ENCODE measurements at places on chromosomes 6 and 20.

DNA sequence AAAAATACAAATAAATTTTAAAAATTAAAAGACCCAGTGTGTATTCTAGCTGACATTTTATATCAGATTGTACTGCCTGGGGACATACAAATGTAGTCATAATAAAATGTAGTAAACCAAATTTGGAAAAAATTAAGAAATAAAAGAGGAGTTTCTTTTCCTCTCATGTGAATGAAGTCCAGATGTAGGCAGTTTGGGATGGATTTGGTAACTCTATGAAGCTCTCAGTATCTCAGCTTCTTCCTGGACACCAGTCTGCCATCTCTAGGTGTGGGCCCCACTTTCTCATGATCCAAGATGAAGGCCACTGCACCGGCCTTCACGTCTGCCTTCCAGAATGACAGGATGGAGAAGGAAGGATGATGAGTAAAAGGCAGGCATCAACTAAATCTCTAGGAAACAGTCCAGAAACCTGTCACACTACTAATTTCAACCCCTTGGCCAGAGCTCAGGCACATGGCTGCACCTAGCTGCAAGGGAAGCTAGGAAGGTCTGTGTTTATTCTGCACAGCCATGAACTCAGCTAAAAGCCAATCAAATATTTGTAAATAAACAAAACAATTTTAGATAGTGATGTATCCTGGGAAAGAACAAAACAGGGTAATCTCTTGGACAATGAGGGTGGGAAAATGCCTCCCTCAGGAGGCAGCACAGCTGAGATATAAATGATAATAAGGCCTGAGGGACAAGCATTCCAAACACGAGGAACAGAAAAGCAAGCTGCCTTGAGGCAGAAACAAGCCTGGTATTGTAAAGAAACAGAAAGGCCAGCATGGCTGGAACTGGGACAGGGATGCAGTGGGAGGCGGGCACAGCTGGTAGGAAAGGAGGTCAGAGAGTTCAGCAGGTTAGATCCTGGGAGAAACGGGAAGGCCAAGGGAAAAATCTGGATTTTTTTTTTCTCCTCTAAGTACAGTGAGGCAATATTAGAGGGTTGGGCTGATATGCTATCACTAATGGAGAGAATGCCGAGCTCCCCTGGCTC lies 88.5 kb upstream of the PTPN1 start:
- DNase-seq: no peak

GRCh38 chr6:24980507-24981385 lies 45.0 kb upstream of the RIPOR2 start:
- no peak for DNase-seq

DNA sequence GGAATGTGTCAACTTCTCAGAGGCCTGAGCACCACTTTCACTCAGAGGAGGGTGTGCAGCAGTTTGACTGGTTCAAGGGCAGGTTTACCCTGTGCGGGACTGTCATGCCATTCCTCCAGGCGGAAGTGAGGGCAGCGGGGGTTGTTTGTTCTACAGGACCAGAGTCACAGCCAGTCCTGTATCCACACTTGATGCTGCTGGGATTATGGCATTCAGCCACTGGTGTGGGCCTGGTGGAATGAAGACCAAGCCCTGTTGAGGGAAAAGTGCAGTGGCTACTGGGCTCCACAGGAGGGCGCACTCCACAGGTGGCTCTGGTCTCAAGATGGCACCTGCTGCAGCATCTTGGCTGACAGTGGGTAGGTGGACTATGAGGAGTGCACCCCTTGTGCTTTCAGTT lies 14.8 kb downstream of the SEMG2 start:
- no peak for DNase-seq

DNA sequence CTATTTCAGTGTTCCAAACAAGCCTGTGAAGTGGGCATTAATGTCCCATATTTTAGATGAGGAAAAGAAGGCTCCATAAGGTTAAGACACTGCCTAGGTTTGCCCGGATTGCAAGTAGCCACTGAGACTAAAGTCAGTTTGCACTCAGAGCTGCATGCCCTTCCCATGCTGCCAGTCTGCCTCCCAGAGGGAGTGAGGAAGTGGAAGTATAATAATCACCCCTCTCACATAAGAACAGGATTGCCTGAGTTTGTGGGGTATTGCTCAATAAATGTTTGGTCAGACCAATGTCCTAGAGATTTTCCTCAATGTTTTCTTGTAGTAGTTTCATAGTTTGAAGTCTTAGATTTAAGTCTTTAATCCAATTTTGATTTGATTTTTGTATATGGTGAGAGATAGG lies 43.9 kb upstream of the CLIC5 start:
- no peak for DNase-seq

DNA sequence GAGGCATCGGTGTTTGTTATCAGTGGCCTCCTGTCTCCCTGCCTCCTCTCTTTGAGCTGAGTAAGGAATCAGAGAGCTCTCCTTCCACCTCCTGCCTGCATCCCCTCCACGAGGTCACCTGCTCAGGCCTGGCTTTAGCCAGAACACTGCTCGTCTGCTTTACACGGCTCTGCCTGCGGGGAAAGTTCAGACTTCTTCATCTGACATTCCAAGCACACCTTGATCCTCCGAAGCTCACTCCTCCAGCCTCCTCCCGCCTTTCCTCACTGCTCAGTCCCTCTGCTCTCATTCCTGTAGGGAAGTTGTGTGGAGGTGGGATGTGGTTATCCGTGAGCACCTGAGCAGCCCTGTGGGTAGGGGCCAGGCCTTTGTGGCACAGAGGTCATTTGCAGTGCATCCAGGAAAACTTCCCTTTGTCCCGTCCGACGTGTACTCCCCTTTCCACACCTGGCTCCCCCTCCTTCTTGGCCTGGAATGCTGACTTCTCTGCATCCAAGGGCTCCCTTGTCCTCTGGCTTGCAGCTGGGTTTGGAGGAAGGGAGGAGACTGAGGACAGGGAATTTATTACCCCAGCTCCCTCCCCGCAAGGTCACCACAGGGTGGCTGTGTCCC lies 12.8 kb upstream of the CCDC167 start:
- DNase-seq: no peak

- no peak for DNase-seq
These were observed 148.2 kb downstream of the PREX1 start for GRCh38 chr20:48679599-48679998.

GRCh38 chr20:37524859-37525708 lies 2.6 kb downstream of the BLCAP start:
- peak; percentile 58 for DNase-seq

- no peak for DNase-seq
These were observed 92.1 kb upstream of the SPTLC3 start for GRCh38 chr20:12916699-12917098.

GRCh38 chr6:80438772-80439171 lies 332.3 kb downstream of the BCKDHB start:
- DNase-seq: no peak

DNA sequence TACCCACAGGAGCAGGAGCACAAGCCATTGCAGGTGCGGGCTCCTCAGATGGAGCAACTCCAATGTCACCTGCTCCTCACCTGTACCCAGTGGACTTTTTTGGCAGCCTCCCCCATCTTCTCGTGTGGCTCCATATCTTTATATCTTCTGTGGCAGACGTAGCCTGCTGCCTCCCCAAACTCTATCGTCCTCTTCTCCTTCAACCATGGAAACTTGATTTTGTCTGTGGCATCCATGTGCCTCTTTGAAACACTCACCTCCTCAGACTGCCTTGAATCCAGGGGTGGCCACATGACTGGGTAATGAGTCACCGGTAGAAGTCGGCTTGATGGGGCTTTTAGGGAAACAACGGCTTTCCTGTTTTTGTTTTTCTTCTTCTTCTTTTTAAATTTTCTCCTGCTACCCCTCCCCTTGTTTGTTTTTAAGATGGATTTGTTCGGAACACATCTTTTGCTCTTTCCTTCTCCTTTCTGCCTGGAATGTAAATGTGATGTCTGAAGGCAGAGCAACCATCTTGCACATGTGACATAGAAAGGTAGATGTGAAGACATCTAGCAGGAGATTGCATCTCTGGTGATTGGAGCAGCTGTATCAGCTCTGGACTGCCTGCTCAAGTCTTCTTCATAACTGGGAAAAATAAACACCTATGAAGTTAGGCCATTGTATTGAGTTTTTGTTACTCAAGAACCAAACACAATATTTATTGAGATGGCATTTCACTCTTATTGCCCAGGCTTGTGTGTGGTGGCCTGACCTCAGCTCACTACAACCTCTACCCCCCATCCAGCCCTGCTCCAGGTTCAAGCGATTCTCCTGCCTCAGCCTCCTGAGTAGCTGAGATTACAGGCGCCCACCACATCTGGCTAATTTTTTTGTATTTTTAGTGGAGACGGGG lies 69.9 kb upstream of the DDR1 start:
- DNase-seq: peak; percentile 55

GRCh38 chr20:57581202-57582028 lies 20.5 kb downstream of the PCK1 start:
- no peak for DNase-seq

DNA sequence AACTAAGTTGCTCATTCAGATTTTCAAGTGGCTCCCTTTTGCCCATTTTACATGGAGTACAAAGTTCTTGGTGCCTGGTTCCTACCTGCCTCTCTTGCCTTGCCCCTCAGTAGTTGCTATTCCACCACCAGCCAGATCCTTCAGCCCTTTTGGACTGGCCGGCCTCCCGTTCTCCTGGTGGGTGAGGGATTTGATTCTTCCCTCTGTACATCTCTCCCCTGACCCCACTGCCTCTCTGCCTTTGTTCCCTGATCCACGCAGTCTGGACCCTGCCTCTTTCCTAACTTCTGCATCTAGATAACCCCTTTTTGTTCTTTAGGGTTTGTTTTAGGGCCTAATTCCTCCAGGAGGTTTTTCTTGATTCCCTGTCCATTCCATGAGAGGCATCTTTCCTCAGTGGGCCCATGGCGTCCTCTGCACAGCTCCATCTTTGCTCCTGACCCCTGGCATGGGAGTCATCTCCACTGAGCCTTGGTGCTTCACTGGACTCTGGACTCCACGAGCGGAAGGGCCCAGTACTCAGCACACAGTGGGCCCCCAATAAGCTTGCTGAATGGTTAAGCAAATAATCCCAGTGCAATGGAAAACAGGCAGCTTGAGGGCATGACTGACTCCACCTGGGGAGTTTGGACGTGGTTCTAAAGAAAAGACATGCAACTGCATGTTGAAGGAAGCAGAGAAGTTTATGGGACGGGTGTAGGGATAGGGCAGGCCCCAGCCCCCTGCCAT lies 309.3 kb upstream of the SUPT3H start:
- DNase-seq: no peak

GRCh38 chr6:91877994-91878393 lies 1291.1 kb upstream of the MAP3K7 start:
- no peak for DNase-seq

DNA sequence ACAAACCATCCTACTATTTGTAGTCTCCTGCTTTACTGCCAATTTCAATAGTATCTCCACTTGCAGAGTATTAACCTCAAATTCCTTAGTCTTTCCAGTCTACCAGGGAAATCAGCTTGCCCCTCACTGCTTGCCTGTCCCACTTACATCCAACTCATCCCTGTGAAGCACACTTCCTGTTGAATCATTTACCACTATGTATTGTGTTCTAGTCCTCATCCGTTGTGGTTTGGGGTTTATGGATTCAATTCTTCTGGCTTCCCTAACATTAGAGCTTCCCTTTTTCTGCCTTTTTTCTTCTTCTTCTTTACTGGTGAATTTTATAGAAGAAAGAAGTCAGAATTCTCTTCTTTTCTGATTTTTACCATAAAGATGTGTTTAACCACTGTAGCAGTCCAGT lies 5.1 kb upstream of the TXLNB start:
- DNase-seq: no peak

GRCh38 chr6:165855856-165856255 lies 192.8 kb upstream of the PDE10A start:
- DNase-seq: no peak

DNA sequence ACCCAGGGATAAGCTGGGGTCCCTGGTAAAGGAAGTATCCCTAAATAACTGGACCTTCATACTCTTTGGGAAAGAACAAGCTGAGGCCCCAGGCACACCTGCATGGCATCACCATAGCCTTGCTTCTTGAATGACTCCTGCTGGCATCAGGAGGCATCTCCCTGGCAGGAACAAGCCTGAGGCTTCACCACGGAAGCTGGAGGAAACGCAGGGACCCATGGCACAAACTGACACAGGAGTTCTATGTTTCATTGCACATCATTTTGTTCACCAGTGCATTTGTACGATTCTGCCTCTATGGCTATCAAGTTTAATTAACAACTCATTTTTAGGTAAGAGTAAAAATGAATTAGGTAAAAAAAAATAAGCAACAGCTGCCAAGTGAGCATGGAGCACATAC lies 619 bp upstream of the PDE7B start:
- no peak for DNase-seq

GRCh38 chr6:11462742-11463397 lies 74.7 kb upstream of the TMEM170B start:
- no peak for DNase-seq

GRCh38 chr6:131175564-131175963 lies 40.3 kb downstream of the AKAP7 start:
- no peak for DNase-seq

DNA sequence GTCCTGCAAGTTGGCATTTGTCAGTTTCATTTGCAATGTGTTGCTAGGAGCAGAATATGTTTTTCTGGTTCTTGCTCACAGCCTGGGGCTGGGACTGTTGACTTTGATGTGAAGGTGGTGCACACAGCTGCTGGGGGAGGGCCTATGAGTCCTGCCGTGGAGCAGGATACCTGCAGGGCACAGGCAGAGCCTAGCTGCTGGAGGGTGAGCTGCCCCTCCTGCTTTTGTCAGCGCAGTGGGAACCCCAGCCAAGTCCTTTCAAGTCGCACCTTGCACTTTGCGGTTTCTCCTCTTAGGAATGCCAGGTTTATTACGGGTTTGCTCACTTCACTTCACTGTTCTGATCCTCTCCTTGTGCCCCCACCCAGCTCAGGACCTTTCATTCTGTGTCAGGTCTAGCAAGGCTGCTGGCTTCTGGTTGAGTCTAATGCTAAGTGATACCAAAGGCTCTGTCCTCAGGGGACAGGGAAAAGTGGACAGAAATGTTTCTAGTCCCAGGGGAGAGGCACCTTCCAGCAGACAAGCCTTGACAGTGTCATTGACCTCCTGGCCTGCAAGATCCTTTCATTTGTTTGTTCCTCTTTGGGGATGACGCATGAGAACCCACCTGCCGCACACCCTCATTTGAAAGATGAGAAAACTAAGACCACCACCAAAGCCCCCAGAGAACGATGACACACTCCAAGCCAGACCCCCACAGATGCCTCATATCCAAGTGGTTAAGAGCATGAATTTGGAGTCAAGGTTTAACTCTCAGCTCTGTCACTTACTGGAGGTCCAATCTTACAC lies 2.7 kb upstream of the SPO11 start:
- no peak for DNase-seq

DNA sequence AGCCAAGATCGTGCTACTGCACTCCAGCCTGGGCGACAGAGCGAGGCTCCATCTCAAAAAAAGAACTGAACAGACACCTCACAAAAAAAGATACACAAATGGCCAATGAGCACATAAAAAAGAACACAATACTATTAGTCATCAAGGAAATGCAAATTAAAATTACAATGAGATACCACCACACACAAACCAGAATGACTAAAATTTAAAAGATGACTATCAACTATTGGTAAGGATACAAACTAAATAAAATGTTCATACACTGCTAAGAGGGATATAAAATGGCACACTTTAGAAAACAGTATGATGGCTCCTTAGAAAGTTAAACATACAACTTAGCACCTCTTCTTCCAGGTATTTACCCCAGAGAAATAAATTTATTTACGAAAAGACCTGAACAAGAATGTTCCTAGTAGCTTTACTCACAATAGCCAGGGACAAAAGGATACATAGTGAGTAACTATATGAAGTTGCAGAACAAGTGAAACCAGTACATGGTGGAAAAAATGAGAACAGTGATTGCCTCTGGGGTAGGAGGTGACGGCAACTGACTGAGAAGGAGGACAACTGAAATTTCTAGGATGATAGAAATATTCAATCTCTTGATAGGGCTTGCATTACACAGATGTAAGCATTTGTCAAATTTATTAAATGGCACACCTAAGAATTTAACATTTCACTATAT lies 53.2 kb downstream of the FAM8A1 start:
- DNase-seq: no peak
